Activated CD8-positive, alpha-beta T cell treated with anti-CD3 and anti-CD28 coated beads, Interleukin-2, amount 10 ng/mL, durations not matched to agents 7 days and 5 days (primary cell): ENCODE measurements at places on chromosomes 5 and 9. TPM values are rescaled to one million over a fixed set of nuclear protein-coding genes. Genes with fewer than 3 reads are reported as not detected.

GRCh38 chr5:80755626-80756025 lies 100.8 kb upstream of the DHFR start:
- DNase-seq, result peak; percentile 62
- H3K4me1 ChIP-seq, result peaks cover 70% of the 10 kb centered on the region
- peaks cover 63% of the 10 kb centered on the region for H3K36me3 ChIP-seq
- H3K27ac ChIP-seq, result peak overlapping the region; percentile 93
- H3K4me3 ChIP-seq, result peak overlapping the region; percentile 61

The ACTBL2 gene
- total RNA-seq, result not detected

The SPINK13 gene
- total RNA-seq, result not detected

GRCh38 chr9:21082671-21083070 lies 4.9 kb upstream of the IFNB1 start:
- no peak overlapping the region for H3K27ac ChIP-seq
- no peaks in the 10 kb centered on the region for H3K27me3 ChIP-seq
- H3K4me3 ChIP-seq, result peak overlapping the region; percentile 27
- H3K4me1 ChIP-seq, result peaks cover 38% of the 10 kb centered on the region

The FAM53C gene
- 26.9 TPM for total RNA-seq

DNA sequence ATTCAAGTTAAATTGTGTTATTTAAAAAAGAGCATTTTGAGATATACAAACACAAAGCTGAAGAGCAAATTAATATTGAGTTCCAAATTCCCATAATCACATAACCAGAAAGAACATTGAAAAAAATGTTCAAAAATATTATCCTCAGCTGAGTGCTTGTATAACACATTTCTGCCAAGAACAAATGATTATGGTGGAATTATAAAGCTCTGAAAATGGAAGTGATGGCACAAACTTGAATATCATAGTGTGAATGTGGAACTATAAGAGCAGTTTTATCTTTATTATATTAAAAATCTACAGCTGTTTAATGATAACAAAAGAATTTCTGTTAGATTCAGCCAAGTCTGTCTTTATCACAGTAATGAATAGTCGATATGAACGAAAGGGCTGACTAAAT lies 117.8 kb downstream of the MEF2C start:
- no peaks in the 10 kb centered on the region for H3K4me1 ChIP-seq
- H3K36me3 ChIP-seq, result no peaks in the 10 kb centered on the region
- DNase-seq, result no peak
- no peak overlapping the region for H3K27ac ChIP-seq
- H3K27me3 ChIP-seq, result peaks cover 6% of the 10 kb centered on the region

DNA sequence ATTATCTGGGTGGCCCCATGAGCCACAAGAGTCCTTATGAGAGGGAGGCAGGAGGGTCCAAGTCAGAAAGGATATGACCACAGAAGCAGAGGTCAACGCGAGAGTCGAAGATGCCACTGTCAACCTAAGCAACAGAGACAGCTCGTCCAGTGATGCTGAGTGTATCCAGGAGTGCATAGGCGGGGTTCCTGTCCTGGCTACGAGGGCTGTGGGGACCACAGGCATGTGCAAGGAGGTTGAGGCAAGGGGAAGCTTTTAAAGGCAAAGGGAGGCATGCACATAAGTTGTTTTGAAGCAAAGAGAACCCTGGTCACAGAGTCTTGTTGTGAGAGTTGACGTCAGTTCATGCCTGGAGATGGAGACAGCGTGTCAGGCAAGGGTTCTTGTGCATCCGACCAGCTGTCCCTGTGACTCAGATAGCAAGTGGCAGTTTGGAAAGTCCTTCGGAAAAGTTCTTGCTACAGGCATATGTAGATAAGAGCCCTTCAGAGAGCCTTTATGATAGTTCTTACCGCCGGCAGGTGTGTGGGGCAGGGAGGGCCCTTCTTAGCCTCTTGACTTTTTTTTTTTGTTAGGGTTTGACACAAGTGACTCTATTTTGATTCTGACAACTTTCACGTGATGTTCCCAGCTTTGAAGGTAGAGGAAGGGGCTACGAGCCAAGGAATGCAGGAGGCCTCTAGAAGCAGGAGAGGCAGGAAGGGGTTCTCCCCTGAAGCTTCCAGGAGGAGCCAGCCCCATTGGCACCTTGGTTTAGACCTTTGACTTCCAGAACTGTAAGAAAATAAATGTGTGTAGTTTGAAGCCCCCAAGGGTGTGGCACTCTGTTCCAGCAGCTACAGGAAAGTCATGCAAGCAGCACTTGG lies 66.0 kb upstream of the FCN1 start:
- no peak overlapping the region for H3K4me3 ChIP-seq
- H3K4me1 ChIP-seq, result no peaks in the 10 kb centered on the region
- H3K36me3 ChIP-seq, result no peaks in the 10 kb centered on the region
- no peak for DNase-seq

The AGGF1 gene
- 28.4 TPM for total RNA-seq

The CHSY3 gene
- not detected for total RNA-seq

GRCh38 chr9:96025995-96026602 lies 150.6 kb downstream of the ERCC6L2 start:
- peaks cover 50% of the 10 kb centered on the region for H3K4me1 ChIP-seq
- H3K27me3 ChIP-seq, result peaks cover 24% of the 10 kb centered on the region
- DNase-seq, result no peak

GRCh38 chr9:134340475-134341160 lies 14.4 kb downstream of the RXRA start:
- H3K27me3 ChIP-seq, result no peaks in the 10 kb centered on the region
- DNase-seq, result no peak
- no peaks in the 10 kb centered on the region for H3K36me3 ChIP-seq

DNA sequence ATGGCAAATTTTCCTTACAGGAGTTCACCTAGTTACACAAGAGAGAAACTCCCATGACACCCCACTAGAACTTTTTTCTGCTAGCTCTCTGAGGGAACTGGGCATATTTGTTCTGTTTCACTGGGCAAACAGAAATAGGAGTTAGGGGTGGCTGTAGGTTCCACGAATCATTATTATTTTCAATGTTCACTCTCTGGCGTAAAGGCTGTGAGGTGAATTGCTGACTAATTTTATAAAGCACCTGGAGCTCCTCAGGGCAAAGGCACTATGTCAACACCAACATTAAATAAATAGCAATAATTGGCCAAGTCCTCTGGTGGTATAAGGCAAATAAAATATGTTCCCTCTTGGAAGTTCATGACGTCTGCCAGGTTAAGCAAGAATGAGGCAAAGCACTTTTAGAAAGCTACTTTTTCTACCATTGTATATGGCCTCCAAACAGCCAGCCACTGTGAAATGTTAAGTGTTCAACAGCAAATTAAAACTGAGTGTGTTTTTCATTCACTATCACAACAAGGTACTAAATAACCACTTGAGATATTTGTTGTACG lies 344.6 kb downstream of the PDE4D start:
- DNase-seq, result no peak
- H3K4me1 ChIP-seq, result no peaks in the 10 kb centered on the region
- H3K27me3 ChIP-seq, result peaks cover 5% of the 10 kb centered on the region
- no peak overlapping the region for H3K4me3 ChIP-seq
- no peak overlapping the region for H3K27ac ChIP-seq

The PRSS3 gene
- not detected for total RNA-seq

GRCh38 chr5:43581398-43581797 lies 21.6 kb upstream of the NNT start:
- no peak overlapping the region for H3K4me3 ChIP-seq
- H3K4me1 ChIP-seq, result no peaks in the 10 kb centered on the region
- H3K27me3 ChIP-seq, result no peaks in the 10 kb centered on the region
- peaks cover 16% of the 10 kb centered on the region for H3K36me3 ChIP-seq

GRCh38 chr5:55636683-55637082 lies 75.4 kb downstream of the SLC38A9 start:
- no peak for DNase-seq
- H3K36me3 ChIP-seq, result peaks cover 9% of the 10 kb centered on the region
- no peaks in the 10 kb centered on the region for H3K27me3 ChIP-seq
- no peak overlapping the region for H3K27ac ChIP-seq
- peaks cover 12% of the 10 kb centered on the region for H3K4me1 ChIP-seq

DNA sequence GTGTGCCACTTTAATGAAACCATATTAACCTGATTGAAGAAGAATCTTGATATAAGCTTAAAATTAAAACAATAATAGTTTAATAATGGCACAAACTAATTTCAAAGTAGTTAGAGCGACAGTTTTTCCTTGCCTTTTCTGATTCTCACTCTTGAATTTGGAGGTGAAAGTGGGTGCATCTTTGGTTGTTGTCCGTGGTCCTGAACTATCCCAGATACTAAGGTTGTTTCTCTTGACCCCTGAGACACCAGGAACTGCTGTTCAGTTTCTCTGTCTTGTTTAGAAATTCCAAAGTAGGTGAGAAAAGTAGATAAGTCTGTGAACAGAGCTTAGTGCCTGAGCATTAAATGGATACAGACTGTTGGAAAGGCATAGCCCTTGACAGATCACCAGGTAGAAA lies 274.7 kb downstream of the FBXL7 start:
- no peaks in the 10 kb centered on the region for H3K4me1 ChIP-seq
- H3K36me3 ChIP-seq, result no peaks in the 10 kb centered on the region
- H3K27ac ChIP-seq, result no peak overlapping the region
- DNase-seq, result no peak

The NIPAL4 gene
- total RNA-seq, result not detected

The CEP120 gene
- 27.6 TPM for total RNA-seq

The DMRT3 gene
- not detected for total RNA-seq

The LIX1 gene
- total RNA-seq, result not detected

DNA sequence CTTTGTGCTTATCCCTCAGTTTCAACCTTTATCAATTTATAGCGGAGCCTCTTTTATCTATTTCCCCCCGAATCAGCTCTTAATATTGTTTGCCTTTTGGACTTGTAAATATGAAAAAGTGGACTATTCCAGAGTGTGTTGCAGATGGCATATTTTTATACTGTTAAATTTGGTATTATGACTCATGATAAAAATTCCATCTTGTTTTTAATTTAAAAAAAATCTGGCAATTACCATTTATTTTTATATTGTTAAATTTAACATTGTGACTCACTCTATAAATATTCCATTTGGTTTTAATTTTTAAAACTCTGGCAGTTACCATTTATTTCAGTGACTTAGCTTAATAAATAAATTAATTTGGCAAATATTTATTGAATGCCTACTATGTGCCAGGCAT lies 37.5 kb downstream of the RBM27 start:
- peaks cover 4% of the 10 kb centered on the region for H3K4me1 ChIP-seq
- H3K4me3 ChIP-seq, result no peak overlapping the region
- H3K36me3 ChIP-seq, result peaks cover 37% of the 10 kb centered on the region

GRCh38 chr9:137669261-137669672 lies 50.5 kb downstream of the EHMT1 start:
- H3K27ac ChIP-seq, result peak overlapping the region; percentile 1
- H3K27me3 ChIP-seq, result no peaks in the 10 kb centered on the region
- no peak for DNase-seq

The NR5A1 gene
- not detected for total RNA-seq

DNA sequence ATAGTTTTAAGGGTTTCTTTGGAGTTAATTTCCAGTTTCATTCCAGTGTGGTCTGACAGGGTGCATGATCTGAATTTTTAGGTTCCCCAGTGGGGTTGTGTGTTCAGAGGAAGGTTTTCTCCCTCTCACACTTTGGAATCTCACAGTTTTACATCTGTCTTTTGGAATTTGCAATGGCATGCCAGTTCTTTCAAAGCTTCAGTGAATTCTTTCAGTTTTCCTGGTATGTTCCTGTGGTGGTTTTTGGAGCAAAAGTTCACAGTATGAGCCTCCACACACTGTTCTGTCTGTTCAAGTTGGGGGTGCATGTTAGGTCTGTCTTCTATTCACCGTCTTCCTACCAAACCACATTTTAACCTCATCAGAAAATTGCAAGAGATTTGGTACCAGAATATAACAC lies 624.2 kb downstream of the KCTD16 start:
- H3K27me3 ChIP-seq, result no peaks in the 10 kb centered on the region
- H3K27ac ChIP-seq, result no peak overlapping the region
- H3K4me3 ChIP-seq, result no peak overlapping the region

The PITX1 gene
- not detected for total RNA-seq

The ZNF608 gene
- not detected for total RNA-seq

GRCh38 chr5:119453040-119453373 lies 710 bp downstream of the HSD17B4 start:
- H3K27me3 ChIP-seq, result peaks cover 8% of the 10 kb centered on the region
- no peak for DNase-seq
- H3K36me3 ChIP-seq, result peaks cover 7% of the 10 kb centered on the region
- peaks cover 19% of the 10 kb centered on the region for H3K4me1 ChIP-seq
- H3K27ac ChIP-seq, result peak overlapping the region; percentile 82
- peak overlapping the region; percentile 95 for H3K4me3 ChIP-seq

The NUP155 gene
- total RNA-seq, result 57.2 TPM

GRCh38 chr9:114482593-114482992 lies 22.7 kb downstream of the WHRN start:
- no peak overlapping the region for H3K27ac ChIP-seq
- H3K36me3 ChIP-seq, result no peaks in the 10 kb centered on the region
- no peak overlapping the region for H3K4me3 ChIP-seq
- no peak for DNase-seq
- H3K27me3 ChIP-seq, result no peaks in the 10 kb centered on the region

The GLT6D1 gene
- not detected for total RNA-seq

DNA sequence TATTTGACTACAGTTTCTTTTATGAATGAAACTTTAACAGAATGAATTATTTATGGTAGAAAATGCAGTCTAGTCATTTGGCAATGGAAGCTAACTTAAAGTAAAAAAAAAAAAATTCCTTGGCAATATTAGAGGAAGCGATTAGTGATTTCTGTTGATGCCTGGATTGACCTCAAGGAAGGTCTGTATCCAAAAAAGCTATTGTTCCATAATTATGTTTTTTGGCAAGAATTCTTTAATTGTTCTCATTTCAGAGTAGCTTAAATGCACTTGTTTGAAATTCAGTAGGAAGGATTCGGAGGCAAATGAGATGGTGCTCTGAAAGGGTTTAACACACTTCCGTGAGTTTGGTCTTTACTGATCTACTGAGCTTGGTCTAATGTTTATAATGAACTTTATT lies 61.8 kb downstream of the ITGA1 start:
- H3K27ac ChIP-seq, result no peak overlapping the region
- no peaks in the 10 kb centered on the region for H3K36me3 ChIP-seq
- H3K4me1 ChIP-seq, result peaks cover 16% of the 10 kb centered on the region
- no peak for DNase-seq
- H3K4me3 ChIP-seq, result no peak overlapping the region

DNA sequence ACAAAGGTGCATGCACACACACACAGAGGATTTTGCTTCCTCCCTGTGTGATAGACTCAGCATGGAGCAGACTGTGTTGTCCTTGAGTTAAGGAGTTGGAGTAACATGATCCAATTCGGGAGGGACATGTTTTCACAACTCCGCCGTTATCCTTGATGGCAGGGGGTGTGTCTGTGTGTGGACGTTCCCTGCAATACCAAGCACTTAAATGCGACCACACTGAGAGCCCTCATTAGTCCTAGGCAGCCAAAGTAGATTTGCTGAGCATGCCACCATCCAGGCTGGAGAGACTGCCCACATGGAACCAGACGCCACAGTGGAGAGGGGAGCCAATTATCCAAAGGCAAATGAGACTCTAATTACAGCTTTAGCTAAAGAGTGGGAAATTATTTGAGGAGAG lies 140.1 kb downstream of the DOCK2 start:
- H3K36me3 ChIP-seq, result peaks cover 49% of the 10 kb centered on the region
- no peak overlapping the region for H3K4me3 ChIP-seq
- no peaks in the 10 kb centered on the region for H3K27me3 ChIP-seq
- H3K27ac ChIP-seq, result no peak overlapping the region
- DNase-seq, result no peak
